Mesothelial cell of epicardium (in vitro differentiated cells): ENCODE measurements at places on chromosomes 4 and X.

- DNase-seq, result no peak
- H3K27ac ChIP-seq, result no peak overlapping the region
- H3K27me3 ChIP-seq, result no peaks in the 10 kb centered on the region
- no peaks in the 10 kb centered on the region for H3K36me3 ChIP-seq
- no peak overlapping the region for H3K4me3 ChIP-seq
Measured at GRCh38 chrX:24242649-24243175, 71.2 kb downstream of the SUPT20HL2 start.

- H3K36me3 ChIP-seq, result no peaks in the 10 kb centered on the region
- H3K27ac ChIP-seq, result no peak overlapping the region
- H3K4me3 ChIP-seq, result no peak overlapping the region
- DNase-seq, result no peak
- H3K4me1 ChIP-seq, result no peaks in the 10 kb centered on the region
Measured at GRCh38 chrX:135383249-135383648, 38.5 kb upstream of the SMIM10L2A start.

- H3K36me3 ChIP-seq, result no peaks in the 10 kb centered on the region
- no peak overlapping the region for H3K27ac ChIP-seq
- peaks cover 24% of the 10 kb centered on the region for H3K4me1 ChIP-seq
- H3K27me3 ChIP-seq, result no peaks in the 10 kb centered on the region
- H3K4me3 ChIP-seq, result no peak overlapping the region
Measured at GRCh38 chr4:113825272-113825671, 63.7 kb upstream of the CAMK2D start.

GRCh38 chr4:169627307-169627706 is 6.9 kb downstream of the CLCN3 start:
- DNase-seq, result no peak
- H3K36me3 ChIP-seq, result peaks cover 11% of the 10 kb centered on the region
- no peak overlapping the region for H3K4me3 ChIP-seq
- peaks cover 14% of the 10 kb centered on the region for H3K4me1 ChIP-seq

DNA sequence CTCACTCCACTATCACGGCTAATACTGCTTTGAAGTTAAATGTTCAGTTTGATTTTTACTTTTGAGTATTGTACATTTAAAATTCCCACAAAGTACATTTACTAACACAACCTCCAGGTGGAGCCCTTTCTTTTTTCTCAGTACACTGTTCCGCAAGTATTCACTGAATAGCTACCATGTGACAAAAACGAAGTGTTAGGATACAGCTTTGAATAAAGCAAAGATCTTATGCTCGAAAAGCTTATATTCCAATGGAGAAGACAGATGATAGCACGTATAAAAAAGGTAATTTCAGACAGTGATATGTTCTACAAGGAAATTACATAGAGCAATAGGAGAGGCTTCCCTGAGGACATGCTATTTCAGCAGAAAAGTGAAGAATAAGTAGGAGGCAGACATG is 60.7 kb upstream of the ABCG2 start:
- DNase-seq, result no peak
- H3K4me1 ChIP-seq, result peaks cover 2% of the 10 kb centered on the region
- no peak overlapping the region for H3K27ac ChIP-seq
- peaks cover 2% of the 10 kb centered on the region for H3K27me3 ChIP-seq
- no peak overlapping the region for H3K4me3 ChIP-seq

DNA sequence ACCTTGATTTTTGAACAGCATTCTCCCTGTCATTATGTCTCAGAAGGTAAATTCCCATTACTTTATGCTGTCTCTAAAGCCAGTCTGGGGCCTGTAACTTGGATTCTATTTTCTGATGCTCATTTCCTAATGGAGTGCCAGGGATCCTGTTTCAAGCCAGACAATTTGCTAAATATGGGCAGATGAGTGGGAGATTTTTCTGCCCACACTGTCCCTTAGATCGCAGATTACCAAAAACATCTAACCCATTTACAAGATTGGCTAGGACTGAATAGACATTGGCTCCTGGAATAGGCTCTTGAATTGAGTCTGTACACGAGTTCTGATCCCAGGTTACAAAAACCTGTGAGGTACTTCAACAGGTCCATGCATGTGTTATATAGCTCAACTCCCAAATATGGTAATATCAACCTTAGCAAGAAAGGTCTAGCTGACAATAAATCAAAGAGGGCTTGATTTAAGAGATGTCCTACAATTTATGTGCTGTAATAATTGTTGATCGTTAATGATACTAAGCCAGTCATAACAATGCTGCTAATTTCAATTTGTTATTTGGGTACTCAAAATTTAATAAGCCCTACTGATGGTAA is 5.7 kb downstream of the GPC3 start:
- H3K27me3 ChIP-seq, result no peaks in the 10 kb centered on the region
- peaks cover 60% of the 10 kb centered on the region for H3K4me1 ChIP-seq
- no peak overlapping the region for H3K4me3 ChIP-seq
- DNase-seq, result no peak

DNA sequence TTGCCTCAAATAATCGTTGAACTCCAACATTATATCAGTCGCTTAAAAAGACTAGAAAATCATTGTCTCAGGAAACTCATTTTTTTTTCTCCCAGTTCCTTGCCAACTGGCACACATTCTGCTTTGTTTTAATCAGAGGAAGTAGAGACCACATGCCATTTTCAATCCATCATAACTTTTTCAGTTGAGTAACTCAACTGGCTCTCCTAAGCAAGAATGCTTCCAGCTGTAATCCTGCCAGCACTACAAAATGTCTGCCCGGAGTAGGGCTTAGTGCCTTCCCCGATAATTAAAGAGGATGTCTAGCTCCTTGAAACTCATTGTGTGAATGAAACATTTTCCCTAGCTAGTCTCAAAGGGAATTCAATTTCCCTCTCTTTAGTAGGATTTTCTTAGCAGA is 33.0 kb downstream of the FREM3 start:
- H3K4me1 ChIP-seq, result no peaks in the 10 kb centered on the region
- H3K4me3 ChIP-seq, result no peak overlapping the region
- H3K27ac ChIP-seq, result no peak overlapping the region
- H3K36me3 ChIP-seq, result no peaks in the 10 kb centered on the region
- H3K27me3 ChIP-seq, result no peaks in the 10 kb centered on the region

DNA sequence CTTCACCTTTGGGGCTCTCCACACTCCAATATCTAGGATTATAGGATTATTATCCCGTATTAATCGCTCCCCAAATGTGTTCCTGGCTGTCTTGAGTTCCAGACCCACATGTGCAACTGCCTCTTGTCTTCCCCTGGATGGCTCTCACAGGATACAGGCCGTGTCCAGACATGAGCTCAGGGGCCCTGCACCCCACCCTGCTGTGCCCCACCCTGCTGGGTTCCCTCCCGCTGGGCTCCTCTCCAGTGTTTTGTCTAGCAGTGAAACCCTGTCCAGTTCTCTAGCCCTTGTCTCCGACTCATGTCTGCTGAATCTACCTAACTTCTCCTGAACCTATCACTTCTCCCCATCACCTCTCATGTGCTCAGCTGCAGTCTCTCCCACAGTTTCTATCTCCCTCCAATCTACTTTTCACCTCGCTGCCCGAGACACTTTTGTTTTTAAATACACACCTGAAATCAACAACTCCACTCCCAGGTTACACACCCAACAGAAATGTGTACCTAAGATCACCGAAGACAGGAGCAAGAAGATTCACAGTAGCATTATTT is 2.0 kb downstream of the RNF212 start:
- no peak for DNase-seq
- no peaks in the 10 kb centered on the region for H3K4me1 ChIP-seq
- H3K27ac ChIP-seq, result no peak overlapping the region
- no peaks in the 10 kb centered on the region for H3K36me3 ChIP-seq
- H3K4me3 ChIP-seq, result no peak overlapping the region

DNA sequence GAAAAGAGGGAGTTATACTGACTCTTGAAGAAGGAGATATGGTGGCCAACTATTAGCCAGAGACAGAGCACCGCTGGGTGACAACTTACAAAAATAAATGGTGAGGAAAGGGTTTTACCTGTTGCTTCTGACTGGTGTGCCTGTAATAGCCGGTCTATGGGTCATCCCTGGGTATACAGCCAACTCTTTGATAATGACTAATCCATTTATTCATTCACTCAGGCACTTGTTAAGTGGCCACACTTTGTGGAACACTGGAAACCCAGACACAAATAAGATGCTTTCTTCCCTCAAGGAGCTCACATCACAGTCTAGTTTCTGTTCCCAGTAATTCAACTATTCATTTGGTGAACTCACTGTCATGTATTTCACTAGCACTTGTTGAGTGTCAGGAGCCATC is 13.2 kb upstream of the CAPN6 start:
- H3K4me3 ChIP-seq, result no peak overlapping the region
- no peak overlapping the region for H3K27ac ChIP-seq
- no peaks in the 10 kb centered on the region for H3K36me3 ChIP-seq
- no peaks in the 10 kb centered on the region for H3K4me1 ChIP-seq
- no peaks in the 10 kb centered on the region for H3K27me3 ChIP-seq

DNA sequence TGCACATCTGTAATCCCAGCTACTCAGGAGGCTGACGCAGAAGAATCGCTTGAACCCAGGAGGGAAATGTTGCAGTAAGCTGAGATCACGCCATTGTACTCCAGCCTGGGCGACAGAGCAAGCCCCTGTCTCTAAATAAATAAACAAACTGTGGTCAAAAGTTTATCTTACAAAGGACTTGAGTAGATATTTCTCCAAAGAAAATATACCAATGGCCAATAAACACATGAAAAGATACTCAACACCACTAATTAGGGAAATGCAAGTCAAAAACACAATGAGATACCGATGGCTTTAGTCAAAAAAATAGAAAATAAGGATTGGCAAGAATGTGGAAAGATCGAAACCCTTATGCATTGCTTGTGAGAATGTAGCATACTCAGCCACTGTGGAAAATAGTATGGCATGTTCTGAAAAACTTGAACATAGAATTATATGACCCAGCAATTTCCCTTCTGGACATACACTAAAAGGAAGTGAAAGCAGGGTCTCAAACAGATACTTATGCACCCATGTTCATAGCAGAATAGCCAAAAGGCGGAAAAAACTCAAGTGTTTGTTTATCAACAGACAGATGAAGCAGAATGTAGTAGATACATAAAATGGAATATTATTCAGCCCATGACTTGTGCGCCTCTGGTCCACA is 2.0 kb upstream of the CFAP97 start:
- no peak overlapping the region for H3K4me3 ChIP-seq
- DNase-seq, result no peak
- H3K4me1 ChIP-seq, result peaks cover 38% of the 10 kb centered on the region
- H3K27me3 ChIP-seq, result peaks cover 4% of the 10 kb centered on the region
- no peaks in the 10 kb centered on the region for H3K36me3 ChIP-seq

GRCh38 chr4:37054531-37055077 is 189.9 kb upstream of the NWD2 start:
- H3K27ac ChIP-seq, result no peak overlapping the region
- peaks cover 9% of the 10 kb centered on the region for H3K4me1 ChIP-seq
- no peak for DNase-seq
- H3K27me3 ChIP-seq, result peaks cover 9% of the 10 kb centered on the region
- no peak overlapping the region for H3K4me3 ChIP-seq

- H3K27ac ChIP-seq, result no peak overlapping the region
Measured at GRCh38 chr4:126539771-126540170, 1093.0 kb upstream of the INTU start.

DNA sequence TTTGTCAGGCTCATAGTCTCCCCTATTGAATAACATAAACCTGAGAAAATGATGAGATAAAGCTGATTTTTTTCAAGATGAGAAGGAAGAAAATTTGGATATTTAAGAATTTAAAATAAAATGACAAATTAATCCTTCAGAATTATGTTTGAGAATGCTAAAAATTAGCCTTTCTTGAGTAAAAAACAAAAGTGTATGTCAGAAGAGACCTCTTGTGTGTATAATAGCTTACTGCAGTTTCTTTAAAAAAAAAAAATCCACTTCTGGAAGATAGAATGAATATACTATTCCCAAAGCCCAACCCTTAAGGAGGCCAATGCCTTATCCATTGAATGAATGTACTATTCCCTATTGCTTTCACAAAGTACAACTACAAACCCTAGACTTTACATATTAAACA is 281.8 kb downstream of the RAPGEF2 start:
- no peak overlapping the region for H3K27ac ChIP-seq
- no peak overlapping the region for H3K4me3 ChIP-seq
- H3K4me1 ChIP-seq, result peaks cover 4% of the 10 kb centered on the region
- DNase-seq, result no peak
- H3K36me3 ChIP-seq, result peaks cover 16% of the 10 kb centered on the region

DNA sequence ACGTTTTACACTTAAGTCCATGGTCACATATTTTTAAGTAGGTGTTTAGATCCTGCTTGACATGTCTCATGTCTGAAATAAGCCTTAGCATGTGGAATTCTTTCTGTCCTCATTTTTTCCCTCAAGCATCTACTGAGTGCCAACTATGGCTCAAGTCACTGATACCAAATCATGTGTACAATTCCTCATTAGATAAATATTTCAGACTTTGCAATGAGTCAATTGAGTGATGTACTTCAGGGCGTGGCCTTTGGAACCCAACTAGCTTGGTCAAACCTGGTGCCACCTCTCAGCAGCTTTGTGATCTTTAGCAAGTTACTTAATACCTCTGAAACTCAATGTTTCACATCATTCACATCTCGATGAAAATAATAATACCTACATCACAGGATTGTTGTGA is 12.6 kb upstream of the JADE1 start:
- H3K27ac ChIP-seq, result no peak overlapping the region
- DNase-seq, result no peak
- no peaks in the 10 kb centered on the region for H3K36me3 ChIP-seq

- no peak overlapping the region for H3K4me3 ChIP-seq
- no peaks in the 10 kb centered on the region for H3K36me3 ChIP-seq
- DNase-seq, result peak; percentile 36
- H3K27me3 ChIP-seq, result peaks cover 9% of the 10 kb centered on the region
Measured at GRCh38 chr4:184983672-184984356, 34.5 kb upstream of the HELT start.

DNA sequence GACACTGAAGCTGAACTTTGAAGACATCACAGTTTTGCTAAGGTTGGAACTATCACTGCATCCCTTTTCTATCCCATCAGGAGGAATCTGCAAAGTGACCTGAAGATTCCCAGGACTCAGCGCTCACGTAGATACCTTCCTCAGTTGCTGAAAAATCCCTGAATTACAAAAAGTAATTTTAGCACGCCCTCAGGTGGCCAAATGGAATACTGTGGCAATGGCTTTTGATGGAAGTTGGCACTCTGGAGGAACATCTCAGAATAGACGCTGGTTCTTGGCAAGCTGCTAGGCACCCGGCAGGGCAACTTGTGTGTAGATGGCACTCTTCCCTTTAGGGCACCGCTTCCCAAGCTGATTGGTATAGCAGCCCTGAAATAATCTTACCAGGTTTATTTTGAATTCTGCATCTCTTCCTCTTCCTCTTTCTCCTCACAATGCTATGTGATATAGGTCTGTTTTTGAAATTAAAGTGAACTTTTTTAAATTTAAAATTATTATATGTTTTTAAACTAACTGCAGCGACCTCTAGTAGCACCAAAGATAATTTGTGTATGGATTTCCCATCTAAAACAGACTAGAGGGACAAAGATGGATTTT is 16.3 kb upstream of the ESX1 start:
- H3K27ac ChIP-seq, result no peak overlapping the region
- DNase-seq, result peak; percentile 44
- H3K27me3 ChIP-seq, result peaks cover 60% of the 10 kb centered on the region
- no peaks in the 10 kb centered on the region for H3K4me1 ChIP-seq
- no peak overlapping the region for H3K4me3 ChIP-seq
- no peaks in the 10 kb centered on the region for H3K36me3 ChIP-seq

- peaks cover 4% of the 10 kb centered on the region for H3K4me1 ChIP-seq
- H3K36me3 ChIP-seq, result no peaks in the 10 kb centered on the region
- no peak overlapping the region for H3K4me3 ChIP-seq
- H3K27ac ChIP-seq, result no peak overlapping the region
- H3K27me3 ChIP-seq, result no peaks in the 10 kb centered on the region
- DNase-seq, result no peak
Measured at GRCh38 chrX:34404386-34405070, 252.6 kb downstream of the TMEM47 start.
